ENCODE measurements at places on chromosomes 3 and 15.

GRCh38 chr3:40055361-40055760, 246.0 kb downstream of the MYRIP start:
- DNase-seq: peak; percentile 56

- no peak for DNase-seq
Measured at GRCh38 chr3:30475038-30475808, 131.2 kb upstream of the TGFBR2 start.

GRCh38 chr3:122233101-122233952, 49.9 kb downstream of the CASR start:
- no peak for DNase-seq

DNA sequence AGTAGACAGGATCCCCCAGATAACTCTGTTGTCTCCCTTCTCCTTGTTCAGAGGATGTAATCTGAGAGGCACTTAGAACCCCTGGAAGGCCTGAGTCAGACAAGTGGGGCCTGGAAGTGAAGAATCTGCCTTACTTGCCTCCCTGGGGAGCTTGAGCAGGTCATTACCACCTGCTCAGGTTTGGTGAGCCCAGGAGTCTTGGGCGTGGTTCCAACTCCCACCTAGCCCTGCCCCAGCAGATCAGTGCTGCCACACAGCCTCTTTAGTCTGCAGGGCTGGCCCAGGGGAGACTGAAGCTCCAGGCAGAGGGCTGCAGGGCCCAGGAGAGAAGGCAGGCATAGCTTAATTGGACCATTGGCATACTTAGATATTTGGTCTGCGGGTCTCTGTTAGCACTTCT, 230.0 kb downstream of the ERC2 start:
- no peak for DNase-seq
